NCI-H524 (cell line): ENCODE measurements at places on chromosomes 1 and 21.

DNA sequence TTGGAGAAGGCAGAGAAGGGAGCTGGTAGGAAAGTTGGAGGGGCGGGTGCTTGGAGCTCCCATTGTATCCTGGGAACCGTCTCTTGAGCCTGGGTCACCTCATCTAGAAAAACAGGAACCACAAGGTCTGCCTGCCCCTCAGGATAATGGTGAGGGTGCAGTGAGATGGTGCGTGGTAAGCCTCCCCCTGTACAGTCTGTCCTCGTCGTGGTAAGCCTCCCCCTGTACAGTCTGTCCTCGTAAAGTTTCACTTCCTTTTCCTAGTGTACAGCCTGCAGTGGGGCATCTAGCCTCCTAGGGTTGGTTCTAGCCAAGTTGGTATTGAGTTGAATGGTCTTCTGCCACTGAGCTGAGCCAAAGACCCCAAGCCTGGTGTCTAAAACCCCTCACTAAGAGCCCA is 66.5 kb upstream of the IGSF21 start:
- no peak for DNase-seq

GRCh38 chr1:234170067-234170466 is 203.2 kb upstream of the COA6 start:
- no peak for DNase-seq

- DNase-seq: no peak
Measured at GRCh38 chr21:33677450-33677849, 35.1 kb downstream of the ITSN1 start.

GRCh38 chr1:56531624-56532349 is 47.6 kb downstream of the PLPP3 start:
- DNase-seq: no peak

DNA sequence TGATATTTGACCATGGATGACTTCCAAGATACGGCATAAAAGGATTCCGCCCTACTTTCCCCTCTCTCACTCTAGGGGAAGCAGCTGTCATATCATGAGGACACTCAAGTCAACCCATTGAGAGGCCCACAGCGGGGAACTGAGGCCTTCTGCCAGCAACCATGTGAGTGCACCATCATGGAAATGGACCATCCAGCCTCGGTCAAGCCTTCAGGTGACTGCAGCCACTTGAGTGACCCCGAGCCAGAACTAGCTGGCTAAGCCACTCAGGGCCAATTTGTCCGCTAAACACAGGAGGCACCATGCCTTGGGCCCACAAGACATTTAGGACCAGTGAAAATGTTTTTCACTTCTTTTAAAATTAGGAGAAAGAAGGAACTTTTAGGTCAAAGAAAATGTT is 11.1 kb upstream of the GJB5 start:
- DNase-seq: no peak

DNA sequence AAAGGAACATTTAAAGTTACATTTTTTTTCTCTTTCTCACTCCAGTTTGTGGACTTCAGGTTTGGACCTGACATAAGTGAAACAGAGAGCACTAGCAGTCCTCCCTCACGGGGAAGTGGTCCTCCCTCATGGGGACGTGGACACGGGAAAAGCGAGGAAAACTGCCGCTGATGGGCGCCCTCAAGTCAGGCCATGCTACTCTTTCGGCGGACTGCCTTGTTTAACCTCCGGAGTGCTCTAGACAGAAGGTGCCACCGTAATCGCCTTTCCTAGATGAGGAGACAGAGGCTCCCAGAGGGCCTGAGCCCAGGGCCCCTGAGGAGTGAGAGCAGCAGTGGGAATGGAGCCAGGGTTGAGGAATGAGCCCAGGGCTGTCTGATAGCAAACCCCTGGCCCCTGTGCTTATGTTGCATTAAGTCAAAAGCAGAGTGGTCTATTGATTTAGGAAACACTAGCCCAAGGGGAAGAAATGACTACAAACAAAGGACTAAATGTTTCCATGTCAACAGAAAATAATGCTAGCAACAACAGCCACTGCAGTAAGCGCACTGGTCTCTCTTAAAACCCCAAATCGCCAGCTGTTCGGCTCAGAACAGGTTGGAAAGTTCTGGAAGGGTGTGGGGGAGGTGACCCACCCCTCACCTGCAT is 84.1 kb downstream of the DMRTB1 start:
- DNase-seq: no peak

DNA sequence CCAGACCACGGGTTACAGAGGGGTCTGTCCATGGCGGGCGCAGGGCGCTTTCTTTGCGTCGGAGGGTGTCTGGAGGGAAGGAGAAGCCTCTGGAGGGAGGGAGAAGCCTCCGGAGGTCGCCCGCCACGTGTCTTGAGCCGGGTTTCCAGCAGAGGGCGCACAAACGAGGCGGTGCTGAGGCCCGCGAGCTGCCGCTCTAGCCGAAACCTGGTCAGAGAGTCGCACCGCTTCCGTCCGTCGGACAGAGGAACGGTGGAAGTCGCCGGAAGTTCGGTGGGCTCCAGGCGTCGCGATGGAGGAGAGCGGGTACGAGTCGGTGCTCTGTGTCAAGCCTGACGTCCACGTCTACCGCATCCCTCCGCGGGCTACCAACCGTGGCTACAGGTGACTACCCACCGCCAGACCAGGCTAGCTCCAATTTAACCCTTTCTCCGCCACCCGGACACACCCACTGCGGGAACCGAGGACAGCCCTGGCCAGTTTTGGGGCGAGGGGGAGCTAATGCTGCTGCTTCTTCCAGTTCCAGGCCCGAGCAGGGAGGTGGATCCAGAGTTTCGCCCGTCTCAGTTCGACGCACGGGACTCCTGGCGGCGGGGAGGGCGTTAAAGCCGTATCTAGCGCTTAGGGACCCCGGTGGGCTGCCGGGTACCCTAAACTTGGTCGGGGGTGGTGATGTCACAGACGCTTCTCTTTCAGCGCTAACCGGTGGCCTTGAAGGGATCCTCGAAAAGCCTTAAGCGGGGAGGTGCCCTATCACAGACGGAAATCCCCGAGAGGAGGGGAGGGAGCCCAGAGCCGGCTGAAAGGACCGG is at the start of gene NECAP2:
NECAP2 (plus strand) TSS at position 255 of the 812 bp plus-strand sequence; CDS start at position 293, 38 bp downstream.
- DNase-seq: peak; percentile 90

DNA sequence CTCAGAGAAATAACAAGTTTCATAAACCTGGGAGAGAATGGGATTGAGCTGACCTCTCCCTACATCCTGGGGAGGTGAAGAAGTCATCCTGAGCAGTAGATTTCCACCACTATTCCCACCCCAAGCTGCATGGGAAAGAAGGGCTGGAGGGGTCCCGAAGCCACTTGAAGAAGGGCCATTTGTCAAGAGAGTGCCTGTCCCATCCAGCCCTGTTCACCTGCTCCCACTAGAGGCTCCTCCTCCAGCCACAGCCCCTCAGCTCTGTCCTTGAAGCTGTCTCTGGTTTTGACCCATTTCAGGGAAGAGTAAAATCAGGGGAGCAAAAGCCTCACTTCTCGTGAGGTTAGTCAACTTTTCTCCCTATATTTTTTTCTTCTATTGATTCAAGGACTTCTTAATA is 155.8 kb upstream of the DNAH14 start:
- DNase-seq: no peak

- DNase-seq: no peak
Measured at GRCh38 chr1:30376054-30376697, 347.2 kb downstream of the MATN1 start.

DNA sequence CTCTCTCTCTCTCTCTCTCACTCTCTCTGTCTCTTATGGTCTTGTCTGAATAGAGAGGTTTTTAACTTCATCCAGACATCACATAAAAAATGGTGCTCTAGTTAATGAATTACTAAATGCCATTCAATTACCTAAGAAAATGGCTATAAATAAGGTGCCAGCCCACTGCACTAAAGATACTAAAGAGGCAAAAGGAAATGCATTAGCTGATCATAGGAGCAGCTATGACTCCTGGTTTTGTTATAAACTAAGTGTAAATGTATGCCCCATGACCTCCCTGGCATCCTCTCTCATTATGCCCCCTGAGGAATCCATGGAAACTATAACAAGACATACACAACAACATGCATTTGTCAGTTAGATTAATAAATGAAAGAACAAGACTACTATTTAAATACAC is 57.5 kb upstream of the PDC start:
- no peak for DNase-seq

GRCh38 chr1:29967261-29967660 is 730.9 kb downstream of the PTPRU start:
- no peak for DNase-seq

GRCh38 chr1:92051948-92052347 is 22.2 kb downstream of the EPHX4 start:
- DNase-seq: no peak

DNA sequence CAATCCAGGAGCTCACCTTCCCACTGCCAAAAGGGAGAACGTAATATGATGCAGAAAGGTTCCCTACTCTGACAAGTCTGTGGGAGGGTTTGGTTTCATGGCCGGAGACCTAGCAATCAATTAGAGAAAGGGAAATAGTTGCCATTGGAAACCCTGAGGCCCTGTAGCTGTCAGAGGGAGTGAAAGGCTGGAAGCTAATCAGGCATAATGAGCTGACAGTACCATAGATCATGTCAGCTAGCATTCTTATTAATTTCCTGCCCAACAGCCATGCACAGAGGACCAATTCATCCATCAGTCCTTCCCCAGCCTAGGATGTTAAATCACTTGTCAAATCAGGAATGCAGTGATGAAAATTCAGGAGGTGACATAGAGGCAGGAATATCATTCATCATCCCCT is 527.3 kb downstream of the PLPP3 start:
- DNase-seq: no peak

GRCh38 chr1:24237750-24238395 is 50.8 kb upstream of the IFNLR1 start:
- no peak for DNase-seq

GRCh38 chr1:187443939-187444338 is 615.2 kb downstream of the PLA2G4A start:
- DNase-seq: no peak

- no peak for DNase-seq
Measured at GRCh38 chr1:173405281-173405680, 71.9 kb upstream of the PRDX6 start.

DNA sequence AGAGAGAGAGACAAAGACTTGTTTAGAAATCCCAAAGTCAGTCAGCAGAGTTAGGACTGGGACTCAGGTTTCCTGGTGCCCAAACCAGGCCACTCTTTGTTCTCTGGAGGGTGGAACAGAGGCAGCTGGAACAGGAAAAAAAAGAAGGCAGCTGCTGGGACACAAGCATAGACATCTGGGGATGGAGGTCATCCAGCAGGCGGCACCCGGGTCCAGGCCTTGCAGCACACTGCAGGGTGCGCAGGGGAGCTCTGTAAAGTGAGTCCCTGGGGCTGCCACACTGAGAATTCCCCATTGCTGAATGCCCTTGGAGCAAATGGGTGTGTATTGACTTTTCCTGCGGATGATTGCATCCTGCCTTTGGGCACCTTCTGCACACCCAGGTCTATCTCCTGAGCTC is 222.9 kb upstream of the CSF3R start:
- DNase-seq: peak; percentile 90

DNA sequence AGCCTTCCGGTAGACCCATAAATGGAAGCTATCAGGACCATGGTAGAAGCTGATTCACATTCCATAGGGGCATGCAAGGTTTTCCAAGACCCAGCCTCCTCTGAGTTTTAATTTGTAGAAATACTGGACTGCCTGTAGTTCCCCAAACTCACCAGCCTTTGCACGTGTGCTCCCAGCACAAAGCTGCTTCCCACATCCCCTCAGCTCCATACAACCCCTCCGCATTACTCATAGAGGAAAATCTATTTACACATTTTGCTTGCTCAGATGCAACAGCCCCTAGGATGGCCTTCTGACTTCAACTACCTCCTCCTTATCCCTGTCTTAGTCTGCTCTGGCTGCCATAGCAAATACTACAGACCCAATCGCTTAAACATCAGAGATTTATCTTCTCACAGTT is 336.2 kb downstream of the SETD4 start:
- DNase-seq: no peak

DNA sequence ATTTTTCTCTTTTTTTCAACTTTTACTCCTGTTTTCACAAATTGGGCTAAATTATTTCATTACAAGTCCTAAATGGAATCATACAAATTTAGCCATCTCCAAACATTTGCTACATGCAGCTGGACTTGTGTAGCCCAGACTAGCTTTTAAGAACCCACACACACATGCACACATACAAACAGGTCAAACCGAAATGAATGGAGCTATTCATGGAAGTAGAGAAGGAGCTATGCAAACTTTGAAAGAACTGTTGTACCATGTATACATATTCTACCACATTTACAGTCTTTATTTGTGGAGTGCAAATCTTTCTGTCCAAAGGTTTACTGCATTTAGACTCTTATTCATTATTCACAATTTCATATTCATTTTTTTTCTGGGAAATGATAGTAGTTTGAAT is 189.1 kb upstream of the RNPC3 start:
- DNase-seq: no peak

DNA sequence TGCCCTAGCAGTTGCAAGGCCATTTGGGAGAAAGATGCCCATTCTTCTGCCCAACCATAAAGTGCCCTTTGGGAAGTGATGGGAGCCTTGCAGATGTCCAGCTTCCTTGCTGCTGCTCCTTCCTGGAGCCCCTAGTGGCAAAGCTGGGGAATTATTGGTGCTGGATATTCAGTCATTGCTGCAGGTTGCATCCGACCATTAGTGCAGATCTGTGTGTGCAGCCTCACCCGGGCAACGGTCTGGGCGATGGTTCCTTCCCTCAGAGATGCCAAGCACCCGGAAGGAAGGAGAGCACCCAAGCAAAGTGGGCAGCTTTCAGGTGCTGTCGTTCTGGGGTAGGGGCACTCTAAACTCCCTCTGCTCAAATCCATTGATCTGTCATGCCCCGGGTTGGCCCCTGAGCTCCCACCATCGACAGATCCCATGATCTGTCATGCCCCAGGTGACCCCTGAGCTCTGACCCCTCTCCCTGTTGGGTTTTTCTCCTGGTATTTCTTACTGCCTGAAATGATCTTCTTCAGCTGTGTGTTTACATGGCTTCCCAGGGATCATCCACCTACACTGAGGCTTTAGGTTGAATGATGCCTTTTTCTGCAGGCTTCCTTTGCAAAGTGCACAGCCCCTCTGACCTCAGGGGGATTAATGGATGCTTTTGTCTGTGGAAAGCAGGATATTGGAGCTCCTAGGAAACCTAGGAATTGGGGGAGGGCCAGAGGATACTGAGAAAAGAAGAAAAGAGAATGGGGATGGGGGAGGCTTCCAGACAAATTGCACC is 467.5 kb downstream of the PTPRU start:
- DNase-seq: peak; percentile 55

- peak; percentile 29 for DNase-seq
Measured at GRCh38 chr1:29633771-29634170, 397.4 kb downstream of the PTPRU start.

DNA sequence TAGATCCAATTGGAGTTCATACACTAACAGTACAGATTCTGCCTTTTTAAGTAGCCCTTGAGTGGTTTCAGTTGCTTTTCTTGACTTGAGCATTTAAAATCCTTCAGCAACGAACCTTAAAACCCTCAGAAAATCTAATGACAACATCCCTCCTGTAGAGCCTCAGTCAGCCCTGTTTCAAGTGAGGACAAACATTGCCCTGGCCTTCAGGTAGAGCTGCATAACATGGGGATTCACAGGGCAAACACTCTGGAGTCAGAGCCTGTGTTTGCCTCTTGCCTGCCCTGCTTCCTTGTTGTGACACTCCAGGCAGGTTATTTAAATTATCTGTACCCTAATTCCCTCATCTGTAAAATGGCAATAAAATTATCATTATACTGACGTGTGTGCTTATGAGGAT is 96.1 kb upstream of the KCNA3 start:
- DNase-seq: no peak

- no peak for DNase-seq
Measured at GRCh38 chr1:36599828-36600227, 117.1 kb upstream of the CSF3R start.

GRCh38 chr1:217891966-217892365 is 260.8 kb downstream of the SPATA17 start:
- DNase-seq: no peak

GRCh38 chr1:201694608-201695335 is 134.2 kb upstream of the IPO9 start:
- DNase-seq: no peak

- DNase-seq: no peak
Measured at GRCh38 chr21:44294391-44295162, 5.3 kb upstream of the PFKL start.
